ENCODE measurements at places on chromosomes 11 and 22.

DNA sequence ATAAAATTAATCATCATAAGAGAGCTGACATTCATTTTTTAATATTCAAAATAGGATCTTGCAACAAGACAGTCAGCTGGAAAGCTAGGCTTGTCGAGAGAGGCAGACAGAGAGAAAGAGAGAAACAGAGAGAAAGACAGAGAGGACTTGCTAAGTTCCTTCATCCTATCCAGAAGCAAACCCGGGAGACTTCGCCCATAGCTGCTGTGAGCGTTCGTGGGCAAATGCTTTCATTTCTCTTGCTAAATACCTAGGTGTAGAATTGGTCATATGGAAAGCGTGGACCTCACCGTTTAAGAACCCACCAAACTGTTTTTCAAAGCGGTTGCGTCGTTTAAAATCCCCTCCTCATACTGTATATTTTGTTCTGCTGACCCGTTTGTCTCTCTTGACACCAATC is 25.3 kb upstream of the KRTAP5-6 start:
- DNase-seq, result no peak

DNA sequence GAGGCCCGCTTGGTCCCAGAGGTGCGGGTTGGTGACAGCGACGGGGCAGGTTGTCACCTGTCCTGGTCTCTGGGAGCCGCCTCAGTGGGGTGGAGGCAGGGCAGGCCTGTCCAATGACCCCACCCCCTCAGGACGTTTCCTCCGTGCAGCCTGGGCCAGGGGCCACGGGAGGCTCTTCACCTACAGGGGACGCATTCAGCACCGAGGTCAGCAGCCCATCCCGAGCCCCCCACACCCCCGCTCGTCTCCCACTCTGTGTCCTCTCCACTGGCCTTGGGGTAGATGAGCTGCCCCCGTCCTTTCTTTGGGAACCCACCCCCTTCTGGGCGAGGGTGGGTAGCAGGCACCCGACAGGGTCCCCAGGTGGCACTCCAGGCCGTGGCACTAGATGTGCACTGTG is 35.7 kb downstream of the BRSK2 start:
- DNase-seq, result no peak

DNA sequence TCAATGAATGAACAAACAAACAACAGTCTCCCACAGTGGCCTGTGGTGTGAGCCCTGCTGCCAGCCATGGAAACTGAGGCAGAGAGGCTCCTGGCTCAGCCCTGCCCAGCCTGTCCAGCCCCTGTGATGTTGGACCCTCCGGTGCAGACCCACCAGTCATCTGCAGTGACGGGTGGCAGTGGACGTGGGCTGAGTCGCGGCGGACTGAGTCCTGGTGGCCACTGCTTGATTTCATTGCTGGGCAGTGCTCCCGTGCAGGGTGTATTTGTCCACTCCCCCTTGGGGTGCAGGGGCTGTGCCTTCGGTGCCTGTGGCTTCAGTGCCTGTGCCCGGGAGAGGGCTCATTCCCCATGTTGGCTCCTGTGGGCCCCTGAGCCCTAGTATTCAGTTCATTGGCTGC is 31.9 kb upstream of the MUC5AC start:
- DNase-seq, result no peak

- DNase-seq, result no peak
Measured at GRCh38 chr22:46537225-46537945, at the start of gene CELSR1. CELSR1 (minus strand) TSS chr22:46537620; CDS start chr22:46537170, 450 bp downstream.

- DNase-seq, result no peak
Measured at GRCh38 chr11:21866781-21867180, 326.1 kb upstream of the ANO5 start.

GRCh38 chr11:13277768-13278608 is at the start of gene BMAL1:
BMAL1 (plus strand) TSS chr11:13277790; CDS start chr11:13354309, 76,519 bp downstream.
- DNase-seq, result peak; percentile 79

DNA sequence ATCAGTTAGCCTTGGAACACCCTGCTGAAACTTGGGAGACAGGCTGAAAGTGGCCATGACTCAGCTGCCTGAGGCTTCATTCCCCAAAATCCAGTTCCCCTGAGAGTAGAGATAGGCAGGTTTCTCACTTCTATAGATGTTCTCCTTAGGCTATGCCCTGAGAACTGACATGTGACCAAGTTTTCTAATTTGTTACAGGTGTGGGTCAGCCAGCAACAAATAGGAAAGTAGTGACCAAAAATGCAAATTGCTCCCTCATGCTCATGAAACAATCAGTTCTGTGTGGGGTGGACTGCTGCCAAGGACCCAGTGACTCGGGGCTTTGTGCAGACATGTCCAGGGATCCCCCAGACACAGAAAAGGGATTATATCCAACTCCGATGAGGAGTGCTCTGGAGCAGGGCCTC is 7.3 kb upstream of the CCDC15 start:
- no peak for DNase-seq

DNA sequence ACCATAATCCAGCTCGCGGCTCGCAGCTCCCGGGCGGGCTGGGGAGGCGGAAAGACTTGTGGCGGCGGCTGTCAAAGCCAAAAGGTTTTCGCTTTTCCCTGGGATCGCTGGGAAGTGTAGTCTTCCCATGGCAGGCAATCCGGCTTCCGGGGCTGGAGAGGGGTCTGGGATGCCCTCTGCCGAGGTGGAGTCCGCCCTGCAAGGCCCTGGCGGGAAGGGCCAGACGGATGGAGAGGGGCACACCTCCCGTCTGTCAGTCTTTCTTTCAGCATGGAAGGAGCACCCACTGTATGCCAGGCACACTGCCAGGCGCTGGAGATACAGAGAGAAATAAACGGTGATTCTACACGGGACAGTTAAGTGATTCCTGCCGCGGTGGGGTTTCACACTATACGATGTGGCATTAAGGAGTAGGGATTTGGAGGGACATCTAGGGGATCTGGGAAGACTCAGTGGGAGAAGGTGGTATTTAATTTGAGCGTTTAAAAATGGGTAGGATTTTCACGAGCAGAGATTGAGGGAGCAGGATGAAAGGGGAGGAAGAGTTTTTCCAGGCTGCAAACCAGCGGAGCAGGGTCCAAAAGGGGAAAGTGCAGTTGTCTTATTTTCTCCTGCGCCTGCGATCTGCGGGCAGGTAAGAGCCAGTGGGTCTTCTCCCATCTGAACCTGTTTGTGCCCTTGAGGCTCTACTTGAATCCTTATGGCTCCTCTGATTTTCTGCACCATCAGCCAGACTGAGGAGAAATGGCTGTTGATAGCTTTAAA is at the start of gene BACE1:
Gene BACE1 (minus strand): TSS at position 60 of the 765 bp plus-strand sequence. CDS start 461 bp downstream, outside the sequence.
- peak; percentile 90 for DNase-seq

GRCh38 chr11:97622795-97623194 is 1233.0 kb downstream of the JRKL start:
- no peak for DNase-seq

- DNase-seq, result no peak
Measured at GRCh38 chr11:90919332-90919731, 696.5 kb upstream of the CHORDC1 start.

DNA sequence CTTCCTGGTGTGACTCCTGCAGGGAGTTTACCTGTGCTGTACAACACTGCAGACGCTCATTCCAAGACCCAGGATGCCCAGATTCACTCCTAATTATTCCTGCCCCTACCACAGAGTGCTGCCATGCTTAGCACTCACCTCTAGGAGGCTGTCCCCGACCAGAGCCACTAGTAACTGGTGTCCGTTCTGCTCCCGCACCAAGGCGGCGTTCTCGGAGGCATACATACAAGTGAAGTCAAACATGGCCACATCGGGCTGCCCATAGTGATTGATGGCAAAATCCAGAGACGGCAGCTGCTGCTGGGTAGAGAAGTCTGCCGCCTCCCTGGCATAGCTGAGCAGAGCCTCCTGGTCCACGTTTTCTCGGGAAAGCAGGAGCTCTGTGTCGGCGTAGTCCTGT is 122.3 kb upstream of the BID start:
- DNase-seq, result no peak
